ENCODE measurements at places on chromosomes 4 and X.

DNA sequence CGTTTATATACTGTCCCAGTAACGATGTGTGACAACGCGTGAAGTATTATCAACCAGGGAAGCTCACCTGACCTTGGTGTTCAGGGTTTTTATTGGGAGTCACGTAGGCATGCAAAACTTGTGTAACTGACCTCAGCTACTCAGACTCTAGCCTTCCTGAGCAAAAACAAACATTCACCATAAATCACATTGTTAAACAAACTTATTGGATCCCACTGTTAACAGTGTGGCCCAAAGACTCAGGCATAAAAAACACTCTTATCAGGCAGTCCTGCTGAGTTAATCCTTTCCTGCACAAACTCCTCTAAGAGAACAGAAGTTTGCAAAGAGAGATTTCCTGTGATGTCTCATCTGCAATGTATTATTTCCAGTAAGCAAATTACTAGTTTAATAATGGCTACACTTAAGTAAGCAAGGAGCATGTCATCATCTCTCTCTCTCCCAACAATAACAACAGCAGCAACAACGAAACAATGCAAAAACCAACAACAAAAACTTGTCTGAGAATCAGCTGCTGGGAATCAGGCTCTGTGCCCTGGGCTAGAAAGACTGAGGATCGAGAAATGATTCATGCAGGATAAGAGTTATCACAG lies 12.0 kb downstream of the GAGE1 start:
- DNase-seq: no peak

GRCh38 chr4:125735102-125735501 lies 420.3 kb downstream of the FAT4 start:
- no peak for DNase-seq

GRCh38 chr4:27703771-27704170 lies 843.1 kb downstream of the STIM2 start:
- no peak for DNase-seq

DNA sequence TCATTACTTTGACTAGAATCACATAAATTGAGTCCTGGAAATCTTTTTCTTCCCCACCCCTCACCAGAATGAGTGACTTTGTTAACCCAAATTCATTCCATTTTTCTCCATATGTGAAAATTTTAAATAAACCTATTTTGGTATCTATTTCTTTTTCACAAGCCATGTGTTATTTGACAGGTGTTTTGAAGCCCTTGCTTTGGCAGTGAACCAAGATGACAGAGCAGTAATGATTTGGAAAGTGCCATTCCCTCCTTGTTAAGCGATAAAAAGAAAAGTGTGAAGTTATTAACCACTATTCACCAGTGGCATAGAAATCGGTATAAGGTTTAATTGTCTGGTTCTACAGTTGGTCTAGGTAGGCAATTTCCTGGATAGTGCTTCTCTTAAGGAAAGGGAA lies 66.1 kb downstream of the POLA1 start:
- no peak for DNase-seq

DNA sequence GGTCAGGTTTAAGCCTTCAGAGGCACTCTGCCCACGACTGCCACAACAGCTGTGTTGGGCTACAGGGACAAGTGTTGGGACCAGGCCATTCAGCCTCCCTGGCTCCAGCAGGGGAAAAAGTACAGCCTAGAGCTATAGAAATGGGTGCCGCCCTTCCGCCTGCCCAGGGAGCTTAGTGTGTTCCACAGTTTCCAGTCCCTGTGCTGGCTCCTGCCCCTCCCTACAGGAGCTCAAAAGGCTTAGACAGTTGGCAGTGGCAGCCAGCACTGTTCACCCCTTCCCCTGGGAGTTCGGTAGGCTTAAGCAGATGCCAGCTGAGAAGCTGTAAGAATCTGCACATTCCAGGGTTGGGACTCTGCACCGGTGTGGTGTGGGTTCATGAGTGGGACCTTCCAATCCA lies 408.2 kb upstream of the INTU start:
- DNase-seq: no peak

DNA sequence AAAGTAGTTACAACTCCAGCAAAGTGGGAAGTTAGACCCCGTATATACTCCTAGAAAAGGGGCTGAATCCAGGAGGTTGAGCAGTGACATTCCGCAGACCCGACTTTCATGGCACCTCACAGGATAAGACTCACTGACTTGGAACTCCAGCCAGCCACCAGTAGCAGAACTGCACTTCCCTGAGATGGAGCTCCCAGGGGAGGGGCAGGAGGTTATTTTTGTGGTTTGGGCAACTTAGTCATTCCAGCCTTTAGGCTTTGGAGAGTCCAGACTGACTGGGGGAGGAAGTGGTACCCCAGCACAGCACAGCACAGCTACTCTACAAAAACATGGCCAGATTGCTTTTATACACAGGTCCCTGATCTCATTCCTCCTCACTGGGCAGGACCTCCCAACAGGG lies 319.1 kb downstream of the PCDH19 start:
- no peak for DNase-seq

- DNase-seq: no peak
Measured at GRCh38 chrX:15576019-15576418, 24.7 kb downstream of the ACE2 start.

- DNase-seq: no peak
Measured at GRCh38 chr4:186265683-186266652, at the start of gene F11. Gene F11, plus strand, starts transcription at chr4:186266189. Its CDS starts 948 bp downstream, at chr4:186267137.

DNA sequence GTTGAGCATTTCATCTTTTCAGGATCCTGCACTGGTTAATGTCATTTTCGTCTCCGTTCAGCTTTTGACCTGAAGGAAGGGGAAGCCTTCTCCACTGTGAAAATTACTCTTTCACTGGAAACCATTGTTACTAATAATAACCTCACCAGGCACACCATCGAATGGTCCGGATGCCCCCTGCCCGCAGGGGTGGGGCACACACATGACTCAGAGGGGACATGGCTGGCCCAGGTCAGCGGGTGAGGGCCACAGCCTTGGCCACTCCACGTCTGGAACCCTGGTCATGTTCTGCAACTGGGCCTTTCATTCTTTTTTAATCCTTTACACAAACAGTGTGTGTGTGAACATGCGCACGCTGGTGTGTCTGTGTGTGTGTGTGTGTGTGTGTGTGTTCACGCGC lies 191.8 kb downstream of the BCOR start:
- no peak for DNase-seq

DNA sequence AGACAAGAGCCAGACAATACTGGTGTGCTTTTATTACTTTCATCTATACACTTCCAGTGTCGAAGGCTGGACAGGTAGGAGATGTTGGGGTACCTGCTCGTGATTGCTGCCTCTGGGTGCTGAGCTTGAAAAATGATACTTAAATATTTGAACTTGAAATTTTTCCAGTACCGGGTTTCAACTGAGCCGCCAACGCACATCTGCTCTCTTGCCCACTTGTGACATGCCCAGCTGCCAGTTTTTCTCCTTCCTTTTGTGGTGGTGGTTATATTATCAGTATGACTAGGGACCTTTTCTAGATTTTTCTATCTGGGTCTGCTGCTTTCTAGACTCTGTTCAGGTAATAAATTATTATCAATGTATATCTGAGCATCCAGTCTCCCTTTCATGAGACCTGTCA lies 3.4 kb downstream of the OGT start:
- DNase-seq: no peak

- DNase-seq: no peak
Measured at GRCh38 chrX:19168609-19169008, 46.3 kb upstream of the ADGRG2 start.

DNA sequence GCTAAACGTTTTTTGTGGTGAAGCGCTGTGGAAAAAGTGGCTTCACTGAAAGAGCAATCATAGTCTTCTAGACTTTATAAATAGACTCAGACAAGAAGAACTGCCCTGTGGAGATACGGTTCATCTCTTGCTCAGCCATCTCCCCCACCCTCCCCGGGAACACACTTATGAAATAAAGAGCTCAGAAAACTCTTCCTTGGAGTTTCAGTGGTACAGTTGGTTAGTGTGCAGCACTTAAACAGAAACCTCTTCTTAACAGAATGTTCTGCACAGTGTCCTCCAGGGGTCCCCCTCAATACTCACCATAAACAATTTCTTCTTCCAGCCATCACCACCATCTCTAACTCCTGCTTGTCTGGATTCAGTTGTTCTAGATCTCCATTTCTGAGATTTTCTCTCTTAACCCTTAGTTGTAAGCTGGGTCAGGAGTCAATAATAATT lies 313.0 kb downstream of the ARHGAP10 start:
- no peak for DNase-seq

DNA sequence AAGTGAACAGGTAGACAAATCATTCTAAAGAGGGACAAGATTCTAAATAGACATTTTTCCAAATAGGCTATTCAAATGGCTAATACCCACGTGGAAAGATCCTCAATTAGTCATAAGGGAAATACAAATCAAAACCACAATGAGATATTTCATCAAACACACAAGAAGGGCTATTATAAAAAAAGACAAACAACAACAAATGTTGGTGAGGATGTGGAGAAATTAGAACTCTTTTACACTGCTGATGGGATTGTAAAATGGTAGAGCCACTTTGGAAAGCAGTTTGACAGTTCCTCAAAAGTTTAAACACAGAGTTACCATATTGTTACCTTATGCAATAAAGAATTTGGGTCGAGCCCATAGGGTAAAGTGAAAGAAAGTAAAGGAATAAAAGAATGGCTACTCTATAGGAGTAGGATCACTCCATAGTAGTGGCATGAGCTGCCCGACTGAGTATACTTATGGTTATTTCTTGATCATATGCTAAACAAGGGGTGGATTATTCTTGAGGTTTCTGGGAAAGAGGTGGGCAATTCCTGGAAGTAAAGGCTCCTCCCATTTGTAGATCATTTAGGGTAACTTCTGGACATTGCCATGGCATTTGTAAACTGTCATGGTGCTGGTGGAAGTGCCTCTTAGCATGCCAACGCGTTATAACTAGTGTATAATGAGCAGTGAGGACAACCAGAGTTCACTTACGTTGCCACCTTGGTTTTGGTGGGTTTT lies 58.9 kb upstream of the FAM9C start:
- no peak for DNase-seq

- DNase-seq: no peak
Measured at GRCh38 chr4:3523628-3524221, 8.5 kb downstream of the LRPAP1 start.

DNA sequence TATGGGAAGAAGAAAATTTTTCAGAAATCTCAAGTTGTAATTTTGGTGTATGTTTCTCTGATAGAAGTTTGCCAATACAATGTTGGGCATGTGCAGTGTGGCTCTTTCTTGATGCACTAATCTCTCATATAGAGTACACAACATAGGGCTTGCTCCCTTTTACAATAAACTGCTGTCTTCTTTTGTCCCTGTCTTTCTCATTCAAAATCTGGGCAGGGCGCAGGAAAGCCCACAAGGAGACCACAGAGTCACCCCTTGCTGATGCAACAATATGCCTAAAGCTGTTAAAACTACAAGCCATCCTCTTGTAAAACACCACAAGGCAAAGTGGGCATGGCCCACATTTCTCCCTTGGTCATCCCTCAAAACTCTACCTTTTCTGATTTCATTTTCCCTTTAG lies 63.4 kb upstream of the TBC1D9 start:
- DNase-seq: no peak

GRCh38 chrX:153871451-153871850 lies 14.5 kb downstream of the L1CAM start:
- no peak for DNase-seq

DNA sequence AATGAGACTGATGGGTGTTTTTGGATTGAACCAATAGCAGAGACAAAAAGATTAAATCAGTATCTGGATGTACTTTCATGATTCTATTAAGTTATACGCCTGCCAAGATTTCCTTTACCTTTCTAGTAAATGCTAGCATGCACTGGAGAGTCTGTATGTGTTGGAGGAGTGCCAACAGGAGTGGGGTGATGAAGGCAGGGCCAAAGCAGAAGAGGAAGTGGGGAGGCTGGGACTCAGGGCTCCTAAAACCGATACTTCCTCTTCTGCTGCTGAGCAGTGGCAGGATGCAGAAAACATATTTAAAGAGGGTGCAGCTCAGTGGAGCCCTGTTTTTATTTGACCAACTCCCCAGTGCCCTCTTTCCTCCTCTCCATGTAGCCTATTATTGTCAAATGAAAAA lies 5.6 kb downstream of the CYSLTR1 start:
- DNase-seq: no peak

GRCh38 chr4:55121246-55121645 lies 4.1 kb downstream of the KDR start:
- no peak for DNase-seq

DNA sequence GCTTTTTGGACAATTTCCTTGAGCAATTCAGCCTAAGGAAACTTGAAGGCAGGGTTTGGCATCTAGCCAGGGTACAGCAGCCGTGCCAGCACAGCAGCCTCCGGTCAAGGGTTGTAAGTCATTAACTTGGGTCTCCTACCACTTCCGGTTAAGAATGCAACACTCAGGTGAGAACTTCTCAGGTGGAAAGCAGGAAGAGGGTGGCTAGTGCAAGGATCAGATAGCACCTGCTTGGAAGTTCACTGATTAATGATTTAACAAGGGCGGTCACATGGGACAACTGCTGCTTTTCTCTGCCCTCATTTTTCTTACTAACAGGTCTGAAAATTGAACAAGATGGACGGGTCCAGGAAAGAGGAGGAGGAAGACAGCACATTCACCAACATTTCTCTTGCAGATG lies 30.1 kb upstream of the SCOC start:
- DNase-seq: no peak

DNA sequence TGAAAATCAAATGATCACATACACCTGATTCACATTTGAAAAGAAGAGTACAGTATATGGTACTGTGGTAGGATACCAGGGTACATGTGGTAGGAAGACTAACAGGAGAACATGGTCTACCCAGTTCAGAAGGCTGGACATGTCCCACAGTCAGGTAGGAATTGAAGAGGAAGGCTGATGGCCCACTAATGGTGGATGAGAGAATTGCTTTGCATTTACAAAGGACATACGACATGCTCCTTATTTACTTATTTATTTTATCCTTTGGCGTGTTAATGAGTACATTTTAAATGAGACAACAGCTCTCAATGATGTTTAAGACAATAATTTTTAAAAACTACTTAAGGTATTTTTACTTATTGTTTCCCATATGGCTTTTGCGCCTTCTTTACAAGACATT lies 106.7 kb upstream of the BMP2K start:
- no peak for DNase-seq

DNA sequence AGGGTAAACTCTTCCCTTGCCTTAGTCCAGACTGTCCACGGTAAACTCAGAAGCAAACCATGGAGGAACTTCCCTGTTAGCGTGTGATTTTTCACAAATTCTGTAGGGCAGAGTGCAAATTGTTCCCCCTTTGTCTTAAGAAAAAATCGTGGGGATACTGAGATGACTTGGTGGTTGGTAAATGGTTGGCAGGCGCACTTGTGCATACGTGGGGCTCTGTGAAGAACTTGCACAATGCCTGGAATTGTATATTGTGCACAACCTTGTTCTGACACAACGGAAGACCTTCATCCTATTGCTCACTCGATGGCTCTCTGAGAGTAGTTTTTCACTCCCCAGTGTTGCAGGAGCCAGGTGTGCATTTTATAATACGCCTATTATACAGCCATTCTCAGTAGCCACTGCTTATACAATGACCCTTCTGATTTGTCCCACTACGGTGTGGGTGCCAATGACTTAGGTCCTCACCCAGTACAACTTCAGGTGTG lies 150.0 kb downstream of the SPRY1 start:
- no peak for DNase-seq

GRCh38 chr4:40057586-40058091 lies 989 bp downstream of the N4BP2 start:
- DNase-seq: peak; percentile 39

Data from stimulated activated CD4-positive, alpha-beta T cell treated with anti-CD3 and anti-CD28 coated beads, Interleukin-2, amount 100 ng/mL, for 4 hours (primary cell).